ENCODE measurements at places on chromosomes 3 and 15. TPM values are rescaled to one million over a fixed set of nuclear protein-coding genes. Genes with fewer than 3 reads are reported as not detected.

The ACSBG1 gene
- total RNA-seq, result 0.24 TPM

The PAQR9 gene
- not detected for total RNA-seq

The CPA3 gene
- not detected for total RNA-seq

The ZNF620 gene
- 8.5 TPM for total RNA-seq

The STRA6 gene
- 0.28 TPM for total RNA-seq

The UNC45A gene
- total RNA-seq, result 65.5 TPM

The GPR156 gene
- total RNA-seq, result not detected

The LINGO1 gene
- total RNA-seq, result not detected

The UROC1 gene
- total RNA-seq, result not detected

The SNTN gene
- not detected for total RNA-seq

The CYP8B1 gene
- total RNA-seq, result not detected

The NPAP1 gene
- not detected for total RNA-seq

The GOLGA8M gene
- total RNA-seq, result 1.1 TPM

The NR2E3 gene
- not detected for total RNA-seq

The HYAL1 gene
- total RNA-seq, result not detected

The PLS1 gene
- total RNA-seq, result 7.0 TPM

- no peak for DNase-seq
Measured at GRCh38 chr3:30578986-30579579, 27.3 kb upstream of the TGFBR2 start.

GRCh38 chr3:75272691-75273090 is 391.4 kb upstream of the FRG2C start:
- no peak for DNase-seq

DNA sequence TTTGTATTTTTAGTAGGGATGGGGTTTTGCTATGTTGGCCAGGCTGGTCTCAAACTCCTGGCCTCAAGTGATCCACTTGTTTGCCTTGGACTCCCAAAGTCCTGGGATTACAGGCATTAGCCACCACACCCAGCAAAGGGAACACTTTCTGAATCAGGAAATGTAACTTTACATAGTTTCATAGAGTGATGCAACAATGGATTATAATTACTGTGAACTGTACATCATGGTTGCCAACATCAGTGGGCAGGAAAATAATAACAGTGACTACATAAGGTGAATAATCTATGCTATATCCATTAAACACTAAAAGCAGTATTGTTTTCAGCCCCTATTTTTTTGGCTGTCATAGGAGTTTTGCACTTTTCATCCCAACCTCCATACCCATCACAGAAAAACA is 5.0 kb upstream of the KPNA1 start:
- no peak for DNase-seq

- no peak for DNase-seq
Measured at GRCh38 chr15:35393398-35393797, 152.6 kb downstream of the DPH6 start.

- DNase-seq, result no peak
Measured at GRCh38 chr3:126208606-126209256, 28.3 kb upstream of the ALDH1L1 start.

- no peak for DNase-seq
Measured at GRCh38 chr3:46412786-46413298, 5.8 kb downstream of the CCRL2 start.

DNA sequence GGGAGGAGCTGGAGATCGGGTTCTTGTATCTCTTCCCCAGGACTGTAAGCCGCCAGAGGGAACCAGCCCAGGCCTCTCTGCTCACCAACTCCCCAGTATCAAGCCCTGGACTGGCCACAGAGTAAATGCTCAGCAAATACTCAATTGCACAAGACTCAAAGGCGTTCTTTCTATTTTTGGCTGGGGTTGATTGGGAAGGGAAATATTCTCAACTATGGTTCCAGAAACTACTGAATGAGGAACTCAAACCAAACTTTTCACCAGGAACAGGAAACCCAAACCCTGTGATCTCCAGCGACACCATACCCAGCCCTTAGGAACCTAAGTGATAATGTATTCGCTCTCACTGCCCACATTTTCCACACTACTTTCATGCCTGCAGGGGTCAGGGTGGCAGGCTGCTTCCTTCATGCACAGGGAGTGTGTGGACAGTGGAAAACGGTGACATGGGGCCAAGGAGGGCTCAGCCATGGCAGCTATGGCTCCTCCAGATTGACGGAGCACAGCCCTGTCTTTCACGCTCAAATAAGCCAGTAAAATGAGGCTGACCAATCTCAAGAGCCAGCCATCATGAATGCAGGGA is 124.7 kb upstream of the RAD18 start:
- DNase-seq, result no peak

- no peak for DNase-seq
Measured at GRCh38 chr3:30233913-30234646, 372.3 kb upstream of the TGFBR2 start.

DNA sequence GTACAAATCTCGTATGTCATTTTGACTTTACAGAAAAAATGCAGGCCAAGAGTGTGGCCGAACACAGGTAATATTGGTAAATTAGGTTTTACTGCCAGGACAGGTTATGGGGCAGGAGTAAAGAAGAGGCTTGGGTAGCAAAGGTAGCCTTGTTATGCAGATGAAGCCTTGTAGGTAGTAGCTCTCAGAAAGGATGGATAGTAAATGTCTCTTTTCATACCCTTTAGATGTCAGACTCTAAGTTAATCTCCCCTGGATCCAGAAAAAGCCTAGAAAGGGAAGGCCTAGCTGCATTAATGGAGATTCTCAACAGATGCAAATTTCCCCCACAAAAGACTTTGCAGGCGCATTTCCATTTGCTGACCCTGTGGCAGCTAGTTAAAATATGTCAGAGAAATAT is 1445.1 kb upstream of the CADM2 start:
- DNase-seq, result no peak

DNA sequence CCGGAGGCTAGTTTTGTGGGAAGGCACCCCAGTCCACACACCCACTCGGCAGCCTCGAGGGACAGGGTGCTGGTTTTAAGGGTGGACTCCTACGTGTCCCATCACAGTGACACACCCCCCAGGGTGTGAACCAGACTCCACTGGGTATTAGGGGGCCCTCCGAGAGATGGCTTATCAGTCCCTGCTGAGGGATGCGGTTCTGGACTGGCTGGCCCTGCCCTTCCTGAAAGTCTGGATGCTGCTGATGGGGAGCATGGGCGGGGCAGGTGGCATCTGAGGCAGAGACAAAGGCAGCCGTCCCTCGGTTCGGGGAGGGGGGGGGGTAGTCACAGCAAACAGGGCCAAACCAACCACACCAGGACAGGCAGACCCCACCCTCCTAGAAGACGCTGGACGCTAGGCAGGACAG is 939 bp upstream of the ULK3 start:
- no peak for DNase-seq

- no peak for DNase-seq
Measured at GRCh38 chr3:61841111-61841845, 279.9 kb downstream of the PTPRG start.

DNA sequence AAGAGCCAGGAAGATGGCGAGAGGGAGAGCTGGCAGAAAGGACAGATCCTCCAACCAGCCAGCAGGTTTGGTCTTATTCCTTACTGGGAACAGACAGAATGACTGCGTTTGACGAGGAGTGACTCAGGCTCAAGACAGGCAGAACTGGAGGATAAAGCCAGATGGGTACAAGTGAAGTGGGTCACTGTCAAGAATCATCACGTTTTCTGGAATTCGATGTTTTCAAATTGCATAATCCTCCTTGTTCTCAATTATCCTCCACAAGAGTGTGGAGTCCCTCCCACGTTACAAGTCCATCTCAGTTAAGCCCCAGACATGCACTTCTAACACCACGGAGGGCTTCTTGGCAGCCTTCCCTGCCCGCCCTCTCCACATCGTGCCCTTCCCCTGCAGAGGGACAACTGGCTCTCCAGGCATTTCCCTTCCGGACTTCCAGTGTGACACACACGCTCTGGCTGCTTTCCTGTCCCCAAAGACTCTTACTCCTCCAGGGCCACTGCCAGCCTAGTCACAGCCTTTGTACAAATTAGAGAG is 183.1 kb downstream of the CHST2 start:
- DNase-seq, result no peak

GRCh38 chr15:98063871-98064270 is 103.4 kb downstream of the ARRDC4 start:
- DNase-seq, result no peak

DNA sequence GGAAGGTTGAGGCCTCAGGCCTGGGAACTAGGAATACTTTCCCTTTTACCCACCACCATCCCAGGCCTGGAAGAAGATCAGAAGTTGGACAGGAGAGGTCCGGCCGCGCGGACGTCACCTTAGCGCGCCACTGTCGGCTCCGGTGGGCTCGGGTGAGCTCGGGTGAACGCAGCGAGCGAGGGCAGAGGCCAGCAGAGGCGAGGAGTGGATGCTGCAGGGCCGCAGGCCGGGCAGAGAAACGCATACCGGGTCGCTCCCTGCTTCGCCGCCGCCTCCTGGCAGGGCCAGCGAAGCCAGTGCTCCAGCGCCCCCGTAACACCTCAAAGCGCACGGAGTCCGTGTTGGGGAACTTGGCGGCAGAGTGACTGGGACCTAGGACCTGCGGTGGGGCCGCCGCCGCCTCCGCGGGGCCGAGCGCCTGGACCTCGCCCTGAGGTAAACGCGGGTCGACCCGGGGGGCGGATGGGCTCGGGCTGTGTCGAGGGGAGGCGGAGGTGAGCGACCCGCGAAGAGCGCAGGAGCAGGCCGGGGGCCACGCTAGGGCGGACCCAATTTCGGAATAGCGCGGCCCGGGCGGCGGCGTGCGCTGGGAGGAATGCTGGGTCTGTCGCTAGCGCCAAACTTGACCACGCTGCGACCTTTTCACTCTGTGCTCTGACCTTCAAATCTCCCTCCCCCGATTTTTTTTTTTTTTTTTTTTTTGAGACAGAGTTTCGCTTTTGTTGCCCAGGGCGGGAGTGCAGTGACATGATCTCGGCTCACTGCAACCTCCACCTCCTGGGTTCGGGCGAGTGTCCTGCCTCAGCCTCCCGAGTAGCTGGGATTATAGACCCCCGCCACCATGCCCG is 1.6 kb downstream of the CYP11A1 start:
- DNase-seq, result peak; percentile 49

GRCh38 chr3:175207361-175207760 is 348.2 kb downstream of the NAALADL2 start:
- no peak for DNase-seq

DNA sequence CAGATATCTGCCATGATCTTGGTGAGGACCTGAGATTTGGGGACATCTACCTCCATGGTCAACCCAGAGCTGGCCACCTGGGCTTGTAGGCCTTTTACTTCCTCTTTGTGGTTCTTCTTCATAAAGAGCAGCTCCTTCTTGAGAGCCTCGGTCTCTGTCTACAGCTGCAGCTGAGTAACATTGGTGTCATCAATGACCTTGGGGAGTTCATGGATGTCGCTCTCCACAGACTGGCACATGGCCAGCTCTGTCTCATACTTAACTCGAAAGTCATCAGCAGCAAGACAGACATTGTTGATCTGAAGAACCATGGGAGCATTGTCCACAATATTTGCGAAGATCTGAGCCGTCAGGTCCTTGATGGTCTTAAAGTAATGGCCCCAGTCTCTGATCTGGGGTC is 15.7 kb upstream of the RASA2 start:
- DNase-seq, result no peak

- DNase-seq, result peak; percentile 89
Measured at GRCh38 chr3:183428447-183429211, at the start of gene MCF2L2. MCF2L2 (minus strand) TSS chr3:183428619; CDS start chr3:183427977, 642 bp downstream.

GRCh38 chr3:57382933-57383332 is 90.4 kb upstream of the ASB14 start:
- DNase-seq, result no peak

DNA sequence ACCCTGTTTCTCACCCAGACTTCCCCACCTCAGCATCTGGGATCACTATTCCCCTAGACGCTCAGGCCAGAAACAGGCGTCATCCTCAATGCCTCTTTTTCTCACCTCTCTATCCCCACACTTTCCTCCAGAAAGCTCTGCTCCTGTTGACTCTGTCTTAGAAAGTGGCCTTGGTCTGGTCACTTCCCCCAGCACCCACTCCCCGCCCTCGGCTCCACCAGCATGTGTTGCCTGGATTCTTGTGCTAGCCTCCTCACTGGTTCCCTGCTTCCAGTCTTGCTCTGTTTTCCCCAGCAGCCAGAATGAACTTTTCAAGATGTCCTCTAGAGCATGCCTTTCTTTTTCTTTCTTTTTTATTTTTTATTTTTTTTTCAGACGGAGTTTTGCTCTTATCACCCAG is 39.7 kb upstream of the ESYT3 start:
- no peak for DNase-seq

GRCh38 chr15:37086521-37086920 is 13.8 kb downstream of the MEIS2 start:
- DNase-seq, result no peak

- DNase-seq, result no peak
Measured at GRCh38 chr15:29142129-29142747, 127.4 kb downstream of the NSMCE3 start.

- DNase-seq, result no peak
Measured at GRCh38 chr3:147423798-147424580, 14.8 kb downstream of the ZIC1 start.

DNA sequence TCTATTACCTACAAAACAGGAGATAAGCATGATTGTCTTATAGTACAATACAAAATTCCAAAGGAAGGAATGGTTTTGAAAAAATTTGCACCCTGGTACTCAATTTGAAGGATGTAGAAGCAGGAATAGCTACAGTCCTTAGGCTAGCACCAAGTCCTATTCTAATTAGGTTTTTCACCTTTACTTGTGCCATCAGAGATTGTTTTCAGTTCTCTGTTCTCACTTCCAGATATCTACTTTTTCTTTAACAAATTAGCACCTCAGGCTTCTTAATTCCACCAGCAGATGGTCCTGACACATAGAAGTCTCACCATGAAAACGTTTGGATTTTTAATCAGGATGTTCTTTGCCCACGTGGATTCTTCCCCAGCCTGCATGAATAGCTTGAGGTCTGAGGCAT is 43.8 kb downstream of the IL5RA start:
- DNase-seq, result no peak

GRCh38 chr3:174439331-174440252 is 419.5 kb upstream of the NAALADL2 start:
- DNase-seq, result no peak

DNA sequence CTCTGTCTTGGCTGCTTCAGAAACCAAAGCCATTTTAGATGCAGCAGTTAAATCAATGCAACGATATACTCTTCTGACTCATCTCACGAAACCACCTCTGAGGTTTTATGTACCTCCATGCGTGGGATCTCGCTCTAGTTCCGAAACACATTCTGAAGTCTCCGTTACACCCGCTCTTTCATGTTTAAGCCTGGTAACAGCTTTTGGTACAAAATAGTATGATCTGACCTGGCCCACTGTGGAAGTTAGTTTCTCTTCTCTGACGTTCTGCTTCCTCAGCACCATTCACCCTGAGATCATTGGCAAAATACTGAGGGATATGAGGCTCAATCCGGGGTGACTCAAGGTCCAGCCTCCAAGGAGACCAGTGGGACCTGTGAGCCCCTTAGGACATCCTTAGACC is 121.9 kb downstream of the TMEM266 start:
- peak; percentile 12 for DNase-seq

GRCh38 chr15:62606376-62607113 is 436.0 kb upstream of the TPM1 start:
- no peak for DNase-seq

- no peak for DNase-seq
Measured at GRCh38 chr15:89828281-89829145, 13.9 kb upstream of the ANPEP start.
